ENCODE measurements at places on chromosomes 11 and 22.

GRCh38 chr11:133660202-133660568 lies 127.9 kb upstream of the OPCML start:
- no peak for DNase-seq

- peak; percentile 58 for DNase-seq
These were observed at the start of gene NR1H3 for GRCh38 chr11:47257517-47258316. Gene NR1H3, plus strand, starts transcription at chr11:47257996. Its CDS starts 1,221 bp downstream, at chr11:47259217.

DNA sequence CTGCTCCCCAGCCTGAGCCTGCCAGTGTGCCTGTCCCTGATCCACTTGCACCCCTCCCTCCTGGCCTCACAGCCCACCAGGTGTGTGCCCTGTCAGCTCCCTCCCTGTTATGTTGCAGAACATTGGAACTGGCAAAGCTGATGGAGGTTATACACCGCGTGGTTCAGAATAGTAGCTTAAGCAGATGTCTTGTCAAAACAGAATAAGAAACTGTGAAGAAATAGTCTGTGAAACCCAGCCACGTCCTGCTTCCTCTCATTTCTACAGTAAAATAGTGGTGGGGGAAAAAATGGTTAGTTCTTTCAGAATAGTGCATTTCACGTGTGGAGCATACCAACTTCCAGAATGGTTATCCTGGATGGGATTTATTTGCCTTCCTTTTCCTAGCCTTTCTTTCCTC lies 161.2 kb upstream of the NAV2 start:
- no peak for DNase-seq

- no peak for DNase-seq
These were observed 1.9 kb upstream of the FKBP2 start for GRCh38 chr11:64238999-64239398.

DNA sequence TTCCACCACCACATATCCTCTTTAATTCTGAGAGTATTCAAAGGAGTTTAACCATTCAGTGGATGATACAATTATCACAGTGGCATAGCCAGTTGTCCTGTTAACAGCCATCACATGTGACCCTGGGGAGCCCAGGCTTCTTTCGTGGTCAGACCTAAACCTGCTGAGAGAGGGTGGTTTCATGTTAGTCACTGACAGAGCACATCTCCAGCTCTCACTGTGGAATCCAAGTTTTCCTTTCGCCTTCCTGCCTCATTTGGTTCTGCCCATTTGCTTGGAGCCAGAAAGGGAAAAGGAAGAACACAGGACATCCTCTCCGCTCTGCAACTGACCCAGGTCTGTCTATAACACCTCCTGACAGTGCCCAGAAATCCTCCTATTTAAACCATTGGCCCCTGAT lies 60.4 kb downstream of the MCHR1 start:
- DNase-seq, result no peak

DNA sequence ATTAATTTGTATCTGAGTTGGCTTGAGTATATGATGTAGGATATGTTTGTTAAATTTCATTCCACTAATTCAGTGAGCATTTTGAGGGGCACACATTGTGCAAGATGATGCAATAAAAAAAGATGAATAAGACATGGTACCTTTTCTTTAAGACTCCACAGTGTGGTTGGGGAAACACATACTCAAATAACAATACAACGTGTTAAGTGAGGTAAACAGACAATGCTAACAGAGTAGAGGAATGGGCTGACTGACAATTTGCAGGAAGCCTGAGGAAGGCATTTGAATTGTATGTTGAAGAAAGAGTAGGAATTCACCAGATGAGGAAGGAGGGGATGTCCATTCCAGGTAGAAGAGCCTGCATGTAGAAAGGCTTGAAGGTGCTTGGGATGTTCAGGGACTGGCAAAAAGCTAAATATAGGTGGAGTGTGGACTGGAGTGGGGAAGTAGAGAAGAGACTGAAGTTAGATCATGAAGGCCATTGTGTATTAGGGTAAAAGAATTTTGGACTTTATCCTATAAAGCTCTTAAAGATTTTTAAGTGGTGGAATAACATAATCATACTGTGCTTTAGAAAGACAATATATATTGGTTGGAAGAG lies 6.8 kb downstream of the RNF169 start:
- no peak for DNase-seq

DNA sequence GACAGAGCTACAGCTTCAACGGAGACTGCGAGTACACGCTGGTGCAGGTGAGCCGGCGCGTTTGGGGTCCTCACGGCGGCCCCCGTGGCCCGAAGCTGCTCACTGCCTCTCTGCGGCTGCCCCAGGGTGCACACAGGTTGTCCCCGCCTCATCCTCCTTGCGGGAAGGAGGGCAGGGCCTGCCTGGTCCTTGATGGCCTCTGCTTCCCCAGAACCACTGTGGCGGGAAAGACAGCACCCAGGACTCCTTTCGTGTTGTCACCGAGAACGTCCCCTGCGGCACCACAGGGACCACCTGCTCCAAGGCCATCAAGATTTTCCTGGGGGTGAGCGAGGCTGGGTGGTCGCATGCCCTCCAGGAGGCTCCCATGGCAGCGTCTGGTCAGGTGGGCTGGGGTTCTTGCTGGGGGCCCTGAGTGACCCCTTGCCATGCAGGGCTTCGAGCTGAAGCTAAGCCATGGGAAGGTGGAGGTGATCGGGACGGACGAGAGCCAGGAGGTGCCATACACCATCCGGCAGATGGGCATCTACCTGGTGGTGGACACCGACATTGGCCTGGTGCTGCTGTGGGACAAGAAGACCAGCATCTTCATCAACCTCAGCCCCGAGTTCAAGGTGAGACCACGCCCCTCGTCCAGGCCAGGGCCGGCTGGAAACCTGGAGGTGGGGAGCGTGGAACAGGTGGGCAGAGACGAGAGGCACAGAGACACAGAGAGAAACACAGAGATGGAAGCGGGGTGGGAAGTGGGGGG lies 19.4 kb downstream of the MUC5AC start:
- DNase-seq, result no peak

- DNase-seq, result no peak
These were observed 49.9 kb upstream of the PAX6 start for GRCh38 chr11:31861011-31861410.

GRCh38 chr11:95734009-95734572 lies 55.5 kb downstream of the FAM76B start:
- no peak for DNase-seq

GRCh38 chr11:68282141-68282860 lies 10.5 kb upstream of the C11orf24 start:
- DNase-seq, result no peak

DNA sequence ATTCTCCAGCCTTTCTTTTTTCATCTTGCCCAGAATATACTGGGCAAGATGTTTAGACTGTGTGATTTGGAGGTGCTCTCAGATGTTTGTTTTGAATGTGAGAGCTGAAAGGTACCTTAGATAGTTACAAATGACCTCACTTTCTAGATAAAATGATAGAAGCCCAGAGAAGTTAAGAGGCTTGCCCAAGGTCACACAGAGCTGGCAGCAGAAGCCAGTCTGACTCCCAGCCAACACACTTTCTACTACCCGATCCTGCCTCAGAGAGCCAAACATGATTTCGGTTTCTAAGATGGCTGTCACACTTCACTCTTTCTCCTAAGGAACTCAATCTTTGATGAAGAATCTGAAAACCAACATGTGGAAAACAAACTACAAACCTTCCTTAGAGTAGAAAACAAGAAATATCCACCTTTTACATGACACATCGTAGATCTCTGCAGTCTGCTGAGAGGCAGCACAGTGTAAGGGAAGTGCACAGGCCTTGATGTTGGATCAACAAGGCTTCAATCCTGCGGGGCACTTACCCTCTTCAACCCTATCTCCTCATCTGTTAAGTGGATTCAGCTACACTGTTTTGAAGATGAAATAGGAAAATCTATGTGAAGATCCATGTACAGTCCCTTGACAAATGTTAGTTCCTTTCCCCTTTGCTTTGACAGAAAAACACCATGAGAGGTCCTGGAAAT lies 58.6 kb downstream of the SYTL2 start:
- DNase-seq, result no peak

GRCh38 chr11:125773516-125773915 lies 5.1 kb downstream of the PATE2 start:
- no peak for DNase-seq

GRCh38 chr11:96159968-96160367 lies 183.0 kb downstream of the MAML2 start:
- DNase-seq, result no peak

DNA sequence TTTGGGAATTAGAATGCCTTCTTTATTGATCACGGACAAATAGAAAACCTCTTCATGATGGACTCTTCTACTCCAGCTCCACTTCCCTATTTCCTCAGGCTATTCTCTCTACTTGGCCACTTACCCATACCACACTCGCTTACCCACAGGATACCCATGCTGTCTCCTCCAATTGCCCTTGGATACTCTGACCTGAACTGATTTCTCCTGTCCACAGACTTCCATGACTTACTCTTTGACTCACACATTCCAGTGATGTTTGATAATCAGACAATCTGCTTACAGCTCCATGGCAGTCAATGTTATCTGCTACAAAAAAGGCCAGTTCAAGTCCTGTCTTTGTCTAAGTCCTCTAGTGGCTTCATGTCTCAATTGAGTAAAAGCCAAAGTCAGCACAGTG lies 292.0 kb upstream of the CTSC start:
- no peak for DNase-seq

DNA sequence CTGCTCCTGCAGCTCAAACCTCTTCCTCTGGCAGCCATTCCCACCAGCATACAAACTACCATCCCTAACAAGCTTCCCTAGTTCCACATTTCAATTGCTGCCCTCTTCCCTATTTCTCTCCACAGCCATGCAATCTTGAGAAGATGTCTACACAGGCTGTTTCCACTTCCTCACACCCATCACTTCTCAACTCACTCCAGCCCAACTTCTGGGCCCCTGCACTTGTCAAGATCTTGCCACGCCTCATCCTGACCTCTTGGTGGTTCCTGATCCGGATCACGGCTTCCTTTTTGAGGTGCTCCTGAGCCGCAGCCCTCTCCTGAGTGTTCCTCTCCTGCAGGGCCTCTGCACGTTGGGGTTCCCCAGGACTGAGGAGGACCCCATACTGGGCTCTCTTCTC lies 22.6 kb downstream of the RPL27A start:
- no peak for DNase-seq

DNA sequence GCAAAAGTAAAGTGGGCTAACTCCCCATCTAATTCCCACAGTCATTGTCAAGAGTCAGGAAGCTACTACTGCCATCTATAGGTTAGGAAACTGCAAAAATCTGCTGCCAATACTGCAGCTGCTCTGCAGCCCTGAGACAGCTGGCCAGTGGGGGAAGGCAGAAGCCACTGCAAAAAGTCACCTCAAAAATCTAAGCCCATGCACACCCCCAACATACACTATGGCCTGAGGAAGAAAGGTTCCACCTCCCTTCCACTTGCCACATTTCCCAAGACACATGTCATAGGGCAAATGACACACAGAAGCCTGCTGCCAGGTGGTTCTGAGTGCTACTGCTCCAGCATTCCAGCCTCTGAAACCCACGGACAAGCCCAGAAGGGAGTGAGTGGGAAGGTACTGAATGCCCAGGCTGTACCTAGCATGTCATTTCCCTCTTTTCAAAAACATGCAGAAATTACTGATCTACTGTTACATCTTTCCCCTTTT lies 36.9 kb downstream of the DGCR2 start:
- DNase-seq, result no peak

GRCh38 chr22:43297270-43298061 lies 45.7 kb downstream of the SCUBE1 start:
- no peak for DNase-seq

- no peak for DNase-seq
These were observed 40.2 kb downstream of the LRP5 start for GRCh38 chr11:68352591-68352990.

DNA sequence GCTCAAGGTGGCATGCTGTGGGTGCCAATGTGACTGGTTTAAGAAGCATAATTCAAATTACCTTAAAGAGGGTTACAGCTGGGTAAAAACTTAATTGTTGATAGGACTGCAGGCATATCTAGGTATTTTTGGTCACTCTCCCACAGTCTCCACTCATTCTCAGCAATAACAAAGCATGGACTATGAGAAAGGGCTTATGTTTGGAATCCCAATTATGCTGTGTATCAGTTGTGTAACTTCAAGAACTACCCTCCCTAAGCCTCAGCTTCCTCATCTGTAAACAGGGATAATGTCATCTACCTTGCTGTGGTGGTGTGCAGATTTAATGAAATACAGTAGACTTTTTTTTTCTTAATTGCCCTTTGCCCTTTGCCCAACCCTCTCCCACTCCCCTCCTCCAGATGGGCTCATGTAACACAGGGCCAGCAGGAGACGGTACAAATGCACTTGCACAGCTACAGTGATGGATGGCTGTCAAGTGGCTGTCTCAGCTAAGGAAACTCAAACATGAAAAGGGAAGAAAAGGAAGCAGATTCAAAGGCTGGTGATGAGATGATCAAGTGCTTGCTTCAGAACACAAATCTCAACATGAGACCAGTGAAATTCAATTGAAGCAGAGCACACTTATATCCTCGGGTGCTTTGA lies 37.6 kb downstream of the MAP6 start:
- DNase-seq, result no peak

DNA sequence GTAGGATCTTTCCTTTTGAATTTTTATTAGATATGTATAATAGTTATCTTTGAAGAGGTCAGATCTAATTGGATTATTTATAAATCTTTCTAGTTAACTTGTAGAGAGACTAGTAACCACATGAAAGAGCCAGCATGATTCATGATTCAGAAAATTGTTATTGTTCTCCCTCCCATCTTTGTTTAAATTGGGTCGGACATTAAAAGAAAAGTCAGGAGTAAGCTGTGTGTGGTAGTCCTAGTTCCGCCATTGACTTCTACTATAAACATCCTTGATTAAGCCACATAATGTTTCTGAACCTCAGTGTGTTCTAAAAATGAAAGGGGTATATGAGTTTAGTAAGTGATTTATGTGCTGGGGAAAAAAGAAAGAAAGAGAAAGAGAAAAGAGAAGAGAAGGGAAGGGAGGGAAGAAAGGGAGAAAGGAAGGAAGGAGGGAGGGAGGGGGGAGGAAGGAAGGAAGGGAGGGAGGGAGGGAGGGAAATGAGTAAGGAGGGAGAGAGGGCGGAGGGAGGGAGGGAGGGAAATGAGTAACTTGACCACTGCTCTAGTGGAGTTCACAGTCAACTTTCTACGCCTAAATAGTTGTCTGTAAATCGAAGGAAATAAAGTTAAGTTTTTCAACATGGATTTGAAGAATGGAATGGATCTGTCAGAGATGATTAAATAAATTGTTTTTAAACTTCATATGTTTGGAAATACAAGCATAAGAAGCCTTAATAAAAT lies 32.9 kb downstream of the SIK2 start:
- no peak for DNase-seq

GRCh38 chr11:125222494-125222893 lies 57.9 kb downstream of the PKNOX2 start:
- DNase-seq, result no peak

GRCh38 chr22:26577081-26577480 lies 12.9 kb downstream of the TPST2 start:
- DNase-seq, result no peak

GRCh38 chr22:27075028-27075678 lies 417.8 kb downstream of the MIAT start:
- no peak for DNase-seq

- DNase-seq, result no peak
These were observed 58.4 kb downstream of the TENM4 start for GRCh38 chr11:79382301-79383050.

DNA sequence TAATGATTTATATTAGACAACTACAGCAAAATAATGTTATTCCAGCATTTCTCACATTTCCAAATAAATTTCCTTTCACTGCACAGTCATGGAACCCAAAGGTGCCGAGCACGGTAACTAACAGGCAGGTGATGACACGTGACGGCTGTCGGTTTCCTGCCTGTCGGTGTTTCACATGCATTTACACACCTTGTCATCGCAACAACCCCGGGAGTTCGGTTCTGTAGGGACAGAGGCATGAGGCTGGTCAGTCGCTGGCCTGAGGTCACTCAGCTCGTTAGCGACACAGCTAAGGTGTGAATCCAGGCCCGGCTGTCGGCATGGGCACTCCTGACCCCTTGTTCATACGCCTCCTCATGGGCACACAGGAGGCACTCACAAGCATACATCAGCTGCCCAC lies 9.9 kb downstream of the DNAL4 start:
- no peak for DNase-seq

Measured in neuronal stem cell (in vitro differentiated cells).